ENCODE measurements at places on chromosomes 6 and 20.

DNA sequence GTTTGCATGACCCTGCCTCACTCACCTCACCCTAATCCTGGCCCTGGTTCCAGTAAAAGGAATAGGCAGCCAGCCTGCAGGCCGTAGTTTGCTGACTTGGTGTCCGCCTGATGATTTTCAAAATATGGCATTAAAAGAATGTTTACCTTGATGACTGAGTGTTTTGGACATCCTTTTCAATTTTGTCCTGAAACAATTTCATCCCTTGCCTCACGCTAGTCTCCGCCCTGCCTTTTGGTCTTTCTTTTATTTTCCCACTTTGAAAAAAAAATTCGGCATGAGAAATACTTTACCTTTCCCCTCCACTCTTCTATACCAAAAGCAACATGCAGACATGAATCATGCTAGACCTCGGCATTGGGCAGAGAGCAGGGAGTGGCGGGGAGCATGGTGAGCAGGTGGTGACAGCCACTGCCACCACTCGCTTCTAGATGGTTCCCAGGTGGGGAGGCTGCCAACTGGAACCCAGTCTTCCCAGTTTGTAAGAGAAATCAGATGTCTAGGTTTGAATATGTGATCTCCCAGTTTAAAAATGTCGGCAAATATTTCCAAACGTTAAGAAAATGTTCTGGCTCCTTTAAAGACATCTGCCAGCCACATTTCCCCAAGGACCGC lies 9.4 kb downstream of the CD40 start:
- DNase-seq = no peak

DNA sequence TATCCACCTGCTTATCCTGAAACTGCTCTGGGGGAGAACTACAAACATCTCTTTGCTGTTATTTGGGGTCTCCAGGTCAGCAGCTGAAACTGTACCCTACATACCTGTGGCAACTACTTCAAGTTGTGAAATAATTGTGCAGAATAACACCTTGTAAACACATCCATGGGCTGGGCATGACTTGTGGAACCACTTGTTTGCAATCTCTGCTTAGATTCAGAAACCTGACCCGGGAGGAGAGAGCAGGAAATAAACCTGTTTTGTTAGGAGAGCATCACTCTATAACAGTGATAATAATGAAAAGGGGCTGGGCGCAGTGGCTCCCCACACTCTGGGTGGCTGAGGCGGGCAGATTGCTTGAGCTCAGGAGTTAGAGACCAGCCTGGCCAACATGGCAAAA lies 183.1 kb downstream of the NFATC2 start:
- no peak for DNase-seq

GRCh38 chr6:8236956-8237355 lies 134.6 kb upstream of the EEF1E1 start:
- no peak for DNase-seq

- no peak for DNase-seq
Observed at GRCh38 chr6:136063096-136063495, 187.0 kb downstream of the MTFR2 start.

DNA sequence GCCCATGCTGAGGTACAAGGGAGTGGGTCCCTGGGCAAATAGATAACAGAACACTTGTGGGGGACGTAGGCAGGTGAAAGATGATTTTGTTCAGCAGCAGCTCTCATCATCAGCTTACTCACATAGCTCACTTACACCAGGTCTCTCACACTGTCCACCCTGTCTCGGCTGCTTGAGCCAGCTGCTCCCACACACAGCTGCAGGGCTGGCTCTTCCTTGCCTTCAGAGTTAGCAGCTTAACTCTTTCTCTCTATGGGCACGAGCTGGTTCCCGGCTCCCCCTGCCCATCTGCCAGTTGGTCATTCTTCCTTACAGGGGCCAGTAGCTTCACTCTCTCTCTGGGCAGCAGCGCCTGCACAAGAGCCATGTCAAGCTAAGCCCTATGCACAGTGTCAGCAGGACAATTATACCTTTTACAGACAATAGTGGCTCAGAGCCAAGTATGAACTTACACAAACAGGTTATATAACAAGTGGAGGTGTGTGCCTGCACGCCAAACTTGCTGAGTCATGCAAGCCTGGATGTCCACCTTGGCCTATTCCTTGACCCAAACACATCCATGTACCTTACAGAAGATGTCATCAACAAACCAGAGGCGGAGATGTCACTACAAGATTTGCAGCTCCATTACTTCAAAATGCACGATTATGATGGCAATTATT lies 18.7 kb downstream of the ZNF391 start:
- no peak for DNase-seq

DNA sequence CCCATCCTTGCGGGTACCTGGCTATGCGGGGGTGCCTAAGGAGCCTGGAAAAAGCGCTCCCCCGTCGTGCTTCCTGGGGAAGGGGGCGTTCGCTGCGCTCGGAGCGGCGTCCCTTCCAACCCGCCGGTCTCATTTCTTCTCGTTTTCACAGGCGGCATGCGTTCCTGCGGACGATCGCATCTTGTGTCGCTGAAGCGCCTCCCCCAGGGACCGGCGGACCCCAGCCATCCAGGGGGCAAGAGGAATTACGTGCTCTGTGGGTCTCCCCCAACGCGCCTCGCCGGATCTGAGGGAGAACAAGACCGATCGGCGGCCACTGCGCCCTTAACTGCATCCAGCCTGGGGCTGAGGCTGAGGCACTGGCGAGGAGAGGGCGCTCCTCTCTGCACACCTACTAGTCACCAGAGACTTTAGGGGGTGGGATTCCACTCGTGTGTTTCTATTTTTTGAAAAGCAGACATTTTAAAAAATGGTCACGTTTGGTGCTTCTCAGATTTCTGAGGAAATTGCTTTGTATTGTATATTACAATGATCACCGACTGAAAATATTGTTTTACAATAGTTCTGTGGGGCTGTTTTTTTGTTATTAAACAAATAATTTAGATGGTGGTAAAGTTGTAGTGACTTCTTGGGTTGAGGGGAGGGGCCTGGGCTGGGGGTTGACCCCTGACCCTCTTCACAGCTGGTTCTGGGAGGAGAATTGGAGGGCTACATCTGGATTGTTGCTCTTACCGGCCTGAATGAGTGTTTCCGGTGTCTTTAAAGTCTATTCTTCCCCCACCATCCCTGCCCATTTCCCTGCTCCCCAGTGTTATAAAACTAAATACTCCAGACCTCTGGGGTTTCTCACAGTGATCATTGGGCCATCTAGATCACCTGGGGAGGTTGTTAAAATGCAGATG lies 1.1 kb downstream of the ID1 start:
- no peak for DNase-seq

GRCh38 chr6:27782748-27783147 lies 129.4 kb downstream of the OR2B2 start:
- DNase-seq = no peak

DNA sequence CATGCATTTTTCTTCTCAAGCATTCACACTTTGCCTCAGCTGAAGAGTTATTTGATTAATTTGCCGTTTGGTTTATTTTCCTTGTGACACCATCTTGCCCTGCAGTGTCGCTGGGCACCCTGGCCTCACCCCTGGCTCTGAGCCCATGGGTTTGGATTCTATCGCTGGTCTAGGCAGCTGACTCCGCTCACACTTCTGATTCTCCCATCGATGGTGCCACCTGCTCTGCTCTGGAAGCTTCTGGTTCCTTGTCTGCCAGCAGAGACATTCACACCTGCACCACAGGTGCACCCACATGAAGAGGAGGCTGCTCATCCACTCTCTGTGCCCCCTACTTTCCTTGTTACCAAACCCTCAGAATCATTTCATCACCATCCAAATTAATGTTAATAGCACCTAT lies 291.6 kb upstream of the CDH4 start:
- no peak for DNase-seq

DNA sequence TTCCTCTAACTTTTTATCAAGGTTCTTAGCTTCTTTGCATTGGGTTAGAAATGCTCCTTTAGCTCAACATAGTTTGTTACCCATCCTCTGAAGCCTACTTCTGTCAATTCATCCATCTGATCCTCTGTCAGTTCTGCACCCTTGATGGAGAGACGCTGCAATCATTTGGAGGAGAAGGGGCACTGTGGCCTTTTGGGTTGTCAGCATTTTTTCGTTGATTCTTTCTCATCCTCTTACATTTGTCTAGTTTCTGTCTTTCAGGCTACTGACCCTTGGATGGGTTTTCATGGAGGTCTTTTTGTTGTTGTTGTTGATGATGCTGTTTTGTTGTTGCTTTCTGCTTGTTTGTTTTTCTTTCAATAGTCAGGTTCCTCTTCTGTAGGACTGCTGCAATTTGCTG lies 26.3 kb upstream of the HMGN3 start:
- DNase-seq = no peak

DNA sequence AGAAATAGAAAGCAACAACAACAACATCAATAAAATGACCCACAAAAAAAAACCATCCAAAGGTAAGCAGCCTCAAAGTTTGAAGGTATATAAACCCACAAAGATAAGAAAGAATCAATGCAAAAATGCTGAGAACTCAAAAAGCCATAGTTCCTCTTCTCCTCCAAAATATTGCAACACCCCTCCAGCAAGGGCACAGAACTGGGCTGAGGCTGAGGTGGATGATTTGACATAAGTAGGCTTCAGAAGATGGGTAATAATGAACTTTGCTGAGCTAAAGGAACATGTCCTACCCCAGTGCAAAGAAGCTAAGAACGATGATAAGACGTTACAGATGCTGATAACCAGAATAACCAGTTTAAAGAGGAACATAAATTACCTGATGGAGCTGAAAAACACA lies 188.8 kb upstream of the BTBD3 start:
- DNase-seq = no peak

- no peak for DNase-seq
Observed at GRCh38 chr20:20366876-20367574, 879 bp upstream of the INSM1 start.
